ENCODE measurements at places on chromosomes 11 and 22.
A peak's percentile ranks its signal among the peaks of the same experiment; 100 is the strongest.

DNA sequence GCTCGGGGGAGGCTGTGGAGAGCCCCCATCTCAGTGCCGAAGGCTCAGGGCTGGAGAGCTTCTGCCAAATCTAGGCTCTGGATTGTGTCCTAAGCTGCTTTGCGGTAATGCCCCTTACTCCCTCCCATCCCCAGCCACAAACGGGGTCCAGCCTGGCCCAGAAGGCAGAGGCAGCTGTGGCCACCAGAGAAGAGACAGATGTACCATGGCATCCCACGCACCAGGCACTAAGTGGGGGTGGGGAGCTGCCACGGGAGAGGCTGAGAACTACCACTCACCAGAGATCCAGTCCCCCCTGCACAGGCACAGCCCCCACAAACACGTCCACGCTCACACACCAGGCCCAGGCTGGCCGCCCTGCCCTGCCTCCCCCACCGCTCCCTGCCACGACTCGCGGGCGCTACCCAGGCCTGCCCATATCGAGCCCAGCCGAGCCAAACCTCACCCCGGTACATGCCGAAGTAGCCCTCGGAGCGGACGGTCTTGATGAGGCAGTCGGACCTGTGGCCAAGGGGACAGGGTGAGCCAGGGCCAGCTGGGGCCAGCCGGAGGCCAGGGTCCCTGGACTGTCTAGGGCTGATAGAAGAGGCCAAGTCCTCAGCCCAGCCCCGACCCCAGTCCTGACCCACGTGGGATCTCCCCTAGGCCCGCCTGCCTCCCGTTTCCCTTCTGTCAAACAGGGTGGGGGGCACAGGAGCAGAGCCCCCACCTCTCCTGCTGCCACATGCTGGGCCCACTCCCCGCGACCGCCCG lies 3.9 kb downstream of the SLC25A22 start:
- DNase-seq: no peak

- DNase-seq: no peak
These were observed 11.2 kb downstream of the GAL start for GRCh38 chr11:68695531-68695930.

DNA sequence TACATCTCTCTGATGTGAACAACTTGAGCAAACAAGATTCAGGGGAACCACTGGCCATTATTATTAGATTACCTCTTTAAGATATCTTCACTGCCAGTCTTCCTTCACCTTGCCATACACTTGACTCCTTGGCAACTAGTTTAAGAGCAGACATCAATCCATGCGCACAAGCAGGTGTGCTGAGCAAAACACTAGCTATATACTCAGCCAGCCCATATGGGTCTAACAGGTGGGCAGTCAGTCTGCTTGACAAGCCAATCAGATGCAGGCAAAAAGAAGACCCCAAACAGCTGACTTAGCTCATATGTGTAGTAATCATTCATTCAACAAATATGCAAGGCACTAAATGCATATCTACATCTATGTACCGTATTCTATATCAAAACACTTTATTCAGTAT lies 101.2 kb downstream of the SIK3 start:
- DNase-seq: no peak

DNA sequence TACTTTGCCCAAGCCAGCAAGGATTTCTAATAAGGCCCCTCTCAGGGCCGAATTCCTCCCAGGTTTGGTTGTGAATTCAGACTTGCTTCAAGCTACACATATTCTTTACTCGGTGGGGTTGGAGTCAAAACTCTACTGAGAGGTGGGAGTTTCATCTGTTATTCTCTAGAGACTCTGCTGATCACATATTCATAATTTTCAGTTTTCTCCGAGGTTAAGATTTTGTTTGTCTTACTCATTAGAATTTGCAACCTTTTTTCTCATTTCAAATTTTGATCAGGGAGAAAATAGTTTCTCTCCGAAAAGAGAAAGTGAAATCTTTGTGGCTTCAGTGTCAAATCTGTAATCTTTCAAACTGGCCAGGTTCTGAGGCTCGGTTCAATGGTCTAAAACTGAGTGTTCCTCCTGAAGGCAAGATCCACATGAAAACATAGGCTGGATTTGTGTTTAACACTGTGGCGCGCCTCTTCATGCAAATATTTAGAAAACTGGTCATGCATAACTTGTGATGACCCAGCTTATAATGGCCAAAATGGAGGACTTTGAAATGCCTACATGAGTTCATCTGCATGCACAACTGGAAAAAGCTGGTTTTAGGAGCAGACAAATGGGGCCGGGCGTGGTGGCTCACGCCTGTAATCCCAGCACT lies 21.5 kb upstream of the GSTP1 start:
- no peak for DNase-seq

DNA sequence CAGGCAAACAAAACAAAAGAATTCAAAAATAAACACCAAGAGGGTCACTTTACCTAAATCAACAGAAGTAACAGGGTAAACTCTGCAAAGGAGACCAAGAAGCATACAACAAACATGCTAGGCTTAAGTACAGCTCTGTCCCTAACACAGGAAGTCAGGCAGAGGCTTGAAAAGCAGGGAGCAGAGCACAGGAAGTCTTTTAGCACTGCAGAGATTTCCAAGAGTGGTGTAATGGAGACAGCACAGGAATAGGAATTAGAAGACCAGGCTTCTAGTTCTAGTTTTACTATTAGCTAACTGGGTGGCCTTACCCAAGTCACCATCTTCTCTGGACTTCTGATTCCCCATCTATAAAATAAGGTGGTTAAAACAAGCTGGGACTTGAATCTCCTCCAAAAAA lies 1.9 kb downstream of the RBFOX2 start:
- no peak for DNase-seq

GRCh38 chr11:29184939-29185890 lies 831.6 kb downstream of the KCNA4 start:
- no peak for DNase-seq

GRCh38 chr11:29159552-29160465 lies 857.0 kb downstream of the KCNA4 start:
- no peak for DNase-seq

DNA sequence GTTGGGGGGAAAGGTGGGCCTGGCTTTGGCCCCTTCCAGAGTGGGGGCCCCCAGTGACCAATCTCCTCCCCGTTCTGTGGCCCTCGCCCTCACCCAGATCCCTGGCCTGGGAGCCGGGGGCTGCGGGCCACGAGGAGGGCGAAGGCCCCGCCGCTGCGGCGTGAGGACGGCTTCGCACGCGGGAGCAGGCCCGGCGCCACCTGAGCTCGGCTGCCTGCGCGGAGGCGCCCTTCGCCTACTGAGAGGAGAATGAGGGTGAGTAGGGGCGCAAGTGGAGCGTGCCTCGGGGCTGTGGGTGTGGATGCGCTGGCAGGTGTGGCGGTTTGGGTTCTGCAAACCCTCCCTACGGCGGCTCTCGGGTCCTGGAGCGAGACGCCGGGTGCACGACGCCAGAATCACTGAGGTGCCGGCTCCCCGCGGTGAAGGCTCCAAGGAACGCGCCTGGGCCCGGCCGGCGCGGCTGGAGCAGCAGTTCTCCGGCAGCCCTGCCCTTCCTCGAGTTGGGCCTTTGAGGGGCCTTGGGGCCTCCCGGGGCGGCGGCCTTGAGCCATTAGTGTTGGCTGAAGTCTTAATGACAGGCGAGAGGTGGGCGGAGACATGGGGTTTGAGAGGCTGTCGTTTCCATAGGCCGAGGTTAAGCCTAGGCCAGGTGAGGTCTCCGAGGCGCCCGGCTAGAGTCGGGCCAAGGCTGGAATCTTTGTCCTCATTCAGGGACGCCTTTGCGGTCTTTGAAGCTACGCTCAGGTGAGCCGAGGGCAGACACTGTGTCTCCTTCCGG lies 65.3 kb downstream of the CTTN start:
- no peak for DNase-seq

GRCh38 chr22:36772451-36772850 lies 3.5 kb downstream of the IFT27 start:
- no peak for DNase-seq

GRCh38 chr11:130180491-130180890 lies 20.9 kb downstream of the ST14 start:
- no peak for DNase-seq

GRCh38 chr22:26631282-26631681 lies 9.5 kb downstream of the CRYBA4 start:
- no peak for DNase-seq

- DNase-seq: no peak
These were observed 22.3 kb downstream of the DHCR7 start for GRCh38 chr11:71425860-71426259.

- no peak for DNase-seq
These were observed 93.8 kb upstream of the BLID start for GRCh38 chr11:122209619-122210366.

GRCh38 chr11:2752923-2753322 lies 53.1 kb upstream of the KCNQ1OT1 start:
- no peak for DNase-seq

DNA sequence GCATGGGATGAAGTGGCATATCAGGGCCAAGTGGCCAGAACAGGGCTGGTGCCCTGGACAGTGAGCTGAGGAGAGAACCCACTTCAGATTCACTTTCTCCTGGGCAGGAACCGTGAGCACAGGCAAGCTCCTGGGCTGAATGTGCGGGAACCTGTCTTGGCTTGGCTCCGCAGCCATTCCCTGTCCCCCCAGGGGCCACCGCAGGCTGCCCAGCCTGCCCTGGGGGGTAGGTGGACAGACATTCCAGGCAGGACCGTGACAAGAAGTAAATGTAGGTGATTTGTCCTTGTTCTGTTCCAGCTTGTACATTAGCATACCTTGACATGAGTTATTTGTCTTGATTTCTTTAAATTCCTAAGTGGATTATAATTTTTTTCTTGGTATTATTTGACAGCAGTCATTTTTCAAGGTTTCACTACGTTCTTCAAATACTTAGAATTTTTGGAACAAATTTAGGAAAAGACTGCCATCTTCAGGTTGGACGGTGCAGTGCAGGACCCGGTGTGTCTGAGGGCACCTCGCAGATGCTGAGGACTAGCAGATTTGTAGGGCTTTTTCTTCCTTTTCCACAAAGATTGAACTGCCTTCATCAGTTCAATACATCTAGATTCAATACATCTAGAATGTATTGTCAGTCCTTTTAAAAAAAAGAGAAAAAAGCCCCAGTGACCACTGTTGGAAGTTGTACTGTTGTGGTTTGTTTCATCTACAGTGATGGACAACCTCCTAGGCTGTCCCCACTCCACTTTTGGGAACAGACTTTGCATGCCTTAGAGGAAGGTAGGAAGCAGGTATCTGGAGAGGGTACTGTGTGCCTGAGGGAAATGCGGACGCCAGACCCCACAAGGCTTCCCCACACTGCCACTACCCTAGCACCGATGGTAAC lies 115.1 kb upstream of the RASSF10 start:
- DNase-seq: peak; percentile 40

- no peak for DNase-seq
These were observed 12.5 kb upstream of the CCDC117 start for GRCh38 chr22:28759861-28760560.

DNA sequence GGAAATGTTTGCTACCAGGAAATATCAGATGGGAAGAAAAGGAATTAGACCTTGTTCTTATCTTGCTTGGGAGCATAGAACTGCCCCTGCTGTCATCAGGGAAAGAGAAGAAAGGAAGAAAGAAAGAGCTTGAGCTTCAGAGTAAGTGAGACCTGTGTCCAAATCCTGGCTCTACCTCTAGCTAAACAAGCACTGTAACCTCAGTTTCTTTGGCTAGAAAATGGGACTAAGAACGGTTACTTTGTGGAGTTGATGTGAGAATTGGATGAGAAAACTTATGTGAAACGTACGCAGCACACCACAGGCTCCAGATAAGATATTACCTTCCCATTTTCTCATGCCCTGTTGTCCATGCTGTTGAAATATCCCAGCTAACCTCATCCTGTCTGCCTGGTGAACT lies 57.1 kb upstream of the CREB3L1 start:
- DNase-seq: no peak

DNA sequence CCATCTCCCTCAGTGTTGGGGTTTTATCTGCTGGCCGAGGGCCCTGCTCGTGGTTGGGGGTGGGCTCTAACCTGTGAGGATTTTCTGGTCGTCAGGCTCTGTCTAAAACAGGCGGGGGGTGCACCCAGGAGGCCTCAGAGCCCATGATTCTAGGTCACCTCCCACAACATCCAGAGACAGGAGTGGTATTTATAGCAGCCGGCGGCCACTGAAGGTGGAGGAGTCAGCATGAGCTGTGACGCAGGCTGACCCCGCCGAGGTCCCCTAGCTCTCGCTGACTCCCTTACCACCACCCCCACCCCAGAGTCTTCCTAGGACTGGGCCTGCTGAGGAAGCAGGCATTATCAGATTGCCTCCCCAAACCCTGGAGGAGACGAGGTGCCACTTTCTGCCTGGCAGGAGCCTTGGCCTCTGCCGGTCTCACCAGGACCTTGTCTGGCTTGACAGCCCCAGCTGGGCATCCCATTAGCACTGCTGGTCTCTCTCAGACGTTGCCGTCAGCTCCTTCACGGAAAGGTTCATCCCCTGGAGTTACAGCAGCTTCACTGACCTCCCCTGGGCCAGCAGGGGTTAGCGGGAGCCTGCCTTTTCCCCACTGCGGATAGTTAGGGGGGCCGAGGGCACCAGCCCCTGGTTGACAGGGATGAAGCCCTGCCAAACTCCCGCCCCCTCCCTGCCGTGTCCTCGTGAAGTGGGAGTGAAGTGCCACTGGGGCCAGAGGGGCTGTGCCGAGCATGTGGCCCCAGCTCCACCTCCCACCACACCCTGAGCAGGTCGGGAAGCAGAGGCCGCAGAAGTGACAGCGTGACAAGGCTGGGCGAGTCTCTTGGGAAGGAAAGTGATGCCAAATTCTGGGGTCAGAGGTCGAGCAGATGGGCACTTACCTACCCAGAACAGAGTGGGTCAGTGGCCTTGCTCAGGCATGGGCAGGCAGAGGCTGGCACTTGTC lies 26.5 kb downstream of the DAGLA start:
- no peak for DNase-seq

DNA sequence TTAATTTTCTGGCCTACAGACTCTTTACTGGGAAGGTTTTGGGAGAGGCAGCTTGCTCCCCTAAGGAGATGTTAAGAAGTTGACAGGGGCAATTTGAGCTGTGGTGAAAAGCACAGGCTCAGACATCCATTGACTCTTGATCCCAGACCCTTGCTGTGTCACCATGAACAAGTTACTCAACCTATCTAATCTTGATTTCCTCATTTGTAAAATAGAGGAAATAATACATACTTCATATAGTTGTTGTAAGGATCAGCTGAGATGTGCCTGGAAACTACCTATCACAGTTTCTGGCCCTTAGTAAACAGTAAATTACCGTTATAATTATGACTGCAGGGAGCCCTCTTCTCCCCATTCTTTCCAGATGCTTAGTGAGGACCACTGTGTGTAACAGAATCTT lies 16.6 kb upstream of the SCGB1D4 start:
- DNase-seq: no peak

- no peak for DNase-seq
These were observed 10.4 kb upstream of the TCF20 start for GRCh38 chr22:42280836-42281235.

- no peak for DNase-seq
These were observed 9.8 kb downstream of the APOL5 start for GRCh38 chr22:35727436-35727835.

- no peak for DNase-seq
These were observed 390 bp upstream of the CKAP5 start for GRCh38 chr11:46846510-46846830.

DNA sequence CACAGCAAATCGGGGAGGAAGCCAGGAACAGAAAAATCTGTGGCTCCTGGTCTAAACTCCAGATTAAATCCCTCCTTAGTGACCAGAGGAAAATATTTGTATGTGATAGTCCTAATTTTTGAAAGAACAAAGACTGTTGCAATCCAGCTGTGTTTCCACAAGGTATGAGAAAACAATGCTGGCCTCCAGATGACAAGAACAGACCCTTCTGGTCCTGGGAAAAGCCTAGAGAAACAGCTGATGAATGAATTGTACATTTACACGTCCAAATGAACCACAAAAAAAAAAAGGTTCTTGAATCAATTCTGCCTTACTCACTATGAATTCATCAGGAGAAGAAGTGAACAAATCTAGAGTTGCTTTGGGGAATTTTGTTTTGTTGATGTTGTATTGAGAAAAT lies 63.7 kb downstream of the ETS1 start:
- no peak for DNase-seq

All from stimulated activated CD4-positive, alpha-beta T cell treated with anti-CD3 and anti-CD28 coated beads, Interleukin-4, amount 100 ng/mL, for 24 hours (primary cell).